Liver (tissue), 10 donors: ENCODE measurements at places on chromosomes 2 and 18. TPM values are rescaled to one million over a fixed set of nuclear protein-coding genes. Genes with fewer than 3 reads are reported as not detected.

DNA sequence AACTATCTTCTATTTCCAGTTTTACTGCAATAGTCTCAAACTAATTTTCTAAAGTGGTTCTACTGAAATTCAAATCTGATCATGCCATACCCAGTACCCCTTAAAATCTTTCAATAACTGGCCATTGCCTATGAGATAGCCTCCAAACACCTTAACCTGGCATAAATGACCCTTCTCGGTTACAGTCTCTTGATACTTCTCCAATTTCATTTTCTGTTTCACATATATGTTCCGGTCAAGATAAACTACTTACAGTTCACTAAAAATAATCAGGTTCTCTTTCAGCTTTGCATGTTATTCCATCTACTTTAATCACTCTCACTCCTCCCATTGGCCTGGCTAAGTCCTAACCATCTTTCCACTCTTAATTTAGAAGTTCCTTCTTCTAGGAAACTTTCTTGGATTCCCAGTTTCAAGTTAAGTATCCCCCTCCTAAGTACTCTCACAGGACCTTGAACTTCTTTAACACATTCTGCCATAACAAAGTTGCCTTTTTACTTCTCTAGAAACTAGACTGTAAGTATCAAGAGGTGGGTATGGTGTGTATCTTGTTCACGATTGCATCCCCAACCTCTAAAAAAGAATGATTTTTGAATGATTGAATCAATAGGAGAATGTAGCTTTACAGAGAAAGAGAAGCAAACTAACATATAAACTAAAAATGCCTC, 110.2 kb upstream of the RBBP8 start:
- no peaks in the 10 kb centered on the region for H3K36me3 ChIP-seq
- no peaks in the 10 kb centered on the region for H3K4me1 ChIP-seq

GRCh38 chr2:30232801-30233130, 1.4 kb downstream of the LBH start:
- H3K4me3 ChIP-seq, result no peak overlapping the region
- peaks cover 25% of the 10 kb centered on the region for H3K4me1 ChIP-seq
- H3K36me3 ChIP-seq, result no peaks in the 10 kb centered on the region
- H3K27ac ChIP-seq, result peak overlapping the region; percentile 76

DNA sequence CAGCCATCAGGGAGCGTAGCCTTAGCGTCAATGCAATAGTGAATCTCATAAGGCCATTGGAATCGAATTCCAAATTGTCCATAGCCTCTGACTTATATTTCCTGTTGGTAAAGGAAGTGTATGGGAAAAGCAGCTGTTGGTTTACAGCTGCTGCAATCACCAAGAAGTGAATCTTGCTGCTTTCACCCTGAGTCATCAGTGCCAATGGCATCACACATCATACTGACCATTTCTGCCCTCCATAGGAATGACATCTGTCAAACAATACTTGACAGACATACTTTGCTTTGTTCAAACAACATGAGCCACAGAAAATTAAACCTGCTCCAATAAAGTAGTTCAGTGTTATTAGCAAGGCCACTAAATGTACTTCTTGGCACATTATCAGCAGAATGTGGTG, 111.2 kb upstream of the KLHL29 start:
- no peak overlapping the region for H3K27ac ChIP-seq
- peaks cover 2% of the 10 kb centered on the region for H3K4me1 ChIP-seq
- no peaks in the 10 kb centered on the region for H3K27me3 ChIP-seq
- H3K36me3 ChIP-seq, result no peaks in the 10 kb centered on the region
- no peak overlapping the region for H3K4me3 ChIP-seq

DNA sequence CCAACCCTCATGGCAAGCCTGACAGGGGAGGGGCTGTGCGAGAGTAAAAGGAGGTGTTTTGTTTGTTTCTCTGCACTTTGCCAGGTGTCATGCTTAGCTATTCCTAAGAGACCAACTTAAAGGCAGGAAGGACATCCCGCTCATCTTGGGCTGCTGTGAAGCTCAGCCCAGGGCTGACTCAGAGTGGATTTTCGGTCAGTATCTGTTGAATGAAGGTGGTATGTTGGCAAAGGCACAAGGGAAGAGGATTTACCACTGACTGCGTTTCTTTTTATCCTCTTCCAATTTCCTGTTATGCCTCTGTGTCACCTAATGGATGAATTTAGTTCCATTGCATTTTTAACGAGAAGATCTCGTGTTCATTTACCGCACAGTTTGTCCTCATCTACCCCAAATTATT, 18.9 kb downstream of the TRPM8 start:
- H3K27me3 ChIP-seq, result no peaks in the 10 kb centered on the region
- no peaks in the 10 kb centered on the region for H3K36me3 ChIP-seq
- no peak overlapping the region for H3K27ac ChIP-seq

FAM228A gene
- total RNA-seq, result 0.17 TPM

DNA sequence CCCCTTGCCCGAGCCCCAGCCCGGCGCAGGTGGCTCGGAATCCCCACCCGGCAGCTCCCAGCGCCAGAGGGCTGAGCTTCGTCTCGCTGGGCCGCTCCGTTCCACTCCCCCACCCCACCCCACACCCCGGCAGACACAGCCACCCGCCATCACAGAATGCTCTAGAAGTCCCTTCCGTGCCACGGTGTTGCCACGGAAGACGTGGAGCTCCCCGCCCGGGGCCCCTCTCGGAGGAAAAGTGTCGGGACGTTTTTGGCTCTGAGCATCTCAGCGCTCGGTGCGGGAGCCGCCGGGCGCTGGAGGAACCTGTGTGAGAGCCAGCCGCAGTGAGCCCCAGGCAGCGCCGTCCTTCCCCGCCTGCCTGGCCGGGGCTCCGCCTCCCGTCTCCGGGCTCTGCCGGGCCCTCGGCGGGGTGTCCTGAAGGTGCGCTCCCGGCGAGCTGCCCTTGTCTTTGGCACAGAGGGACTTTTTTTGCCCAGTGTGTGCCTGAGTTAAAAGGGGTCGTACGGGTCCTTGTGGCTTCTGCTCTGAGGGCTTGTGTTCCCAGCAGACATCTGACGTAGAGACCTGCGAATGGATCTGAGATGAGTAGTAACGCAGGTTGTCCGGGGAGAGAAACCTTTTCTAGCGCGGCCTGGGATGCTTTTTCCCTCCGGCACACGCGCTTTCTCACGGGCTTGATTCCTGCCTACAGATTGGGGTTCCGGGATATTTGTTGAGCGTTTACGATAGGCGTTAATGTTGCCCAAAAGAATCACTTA, 1.8 kb downstream of the ZCCHC2 start:
- H3K4me1 ChIP-seq, result peaks cover 42% of the 10 kb centered on the region
- no peaks in the 10 kb centered on the region for H3K27me3 ChIP-seq
- H3K27ac ChIP-seq, result peak overlapping the region; percentile 99
- peak overlapping the region; percentile 95 for H3K4me3 ChIP-seq
- peak; percentile 80 for DNase-seq
- no peaks in the 10 kb centered on the region for H3K36me3 ChIP-seq

GRCh38 chr18:73645160-73645715, 502.4 kb downstream of the FBXO15 start:
- H3K36me3 ChIP-seq, result no peaks in the 10 kb centered on the region
- no peak for DNase-seq
- no peak overlapping the region for H3K27ac ChIP-seq
- H3K4me1 ChIP-seq, result no peaks in the 10 kb centered on the region
- H3K4me3 ChIP-seq, result no peak overlapping the region
- H3K27me3 ChIP-seq, result no peaks in the 10 kb centered on the region

LYPD6 gene
- 0.25 TPM for total RNA-seq

SCLY gene
- 39.2 TPM for total RNA-seq

DNA sequence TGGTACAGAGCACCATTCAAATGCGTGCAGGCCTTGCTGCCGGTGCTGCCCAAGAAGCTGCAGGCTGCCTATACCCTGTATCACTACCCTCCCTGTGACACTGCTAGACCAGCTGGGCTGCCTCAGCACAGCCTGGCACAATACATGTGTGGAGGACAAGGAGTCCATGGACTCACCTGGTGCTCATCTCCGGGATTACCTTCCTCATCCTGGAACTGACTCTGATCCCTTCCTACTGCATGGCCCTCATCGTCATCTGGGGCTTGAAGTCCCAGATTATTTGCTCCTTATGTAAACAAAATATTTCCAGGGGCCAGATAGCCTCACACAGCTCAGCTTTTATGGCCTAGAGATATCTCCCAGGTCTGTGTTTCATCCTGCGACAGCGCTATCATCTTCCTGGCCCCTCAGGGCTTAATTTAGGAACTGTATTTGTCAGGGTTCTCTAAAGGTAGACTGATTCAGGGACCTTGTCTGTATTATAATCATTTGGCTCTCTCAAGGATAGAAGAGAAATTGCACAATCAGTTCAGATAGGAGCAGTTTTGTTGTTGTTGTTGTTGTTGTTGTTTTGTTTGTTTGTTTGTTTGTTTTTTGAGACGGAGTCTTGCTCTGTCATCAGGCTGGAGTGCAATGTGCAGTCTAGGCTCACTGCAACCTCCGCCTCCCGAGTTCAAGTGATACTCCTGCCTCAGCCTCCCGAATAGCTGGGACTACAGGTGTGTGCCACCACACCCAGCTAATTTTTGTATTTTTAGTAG, 42.9 kb downstream of the WDR75 start:
- H3K4me3 ChIP-seq, result no peak overlapping the region
- H3K27ac ChIP-seq, result no peak overlapping the region
- no peak for DNase-seq
- no peaks in the 10 kb centered on the region for H3K36me3 ChIP-seq
- H3K4me1 ChIP-seq, result peaks cover 6% of the 10 kb centered on the region

UGT1A9 gene
- 14.3 TPM for total RNA-seq

- no peak overlapping the region for H3K27ac ChIP-seq
- no peak for DNase-seq
- no peaks in the 10 kb centered on the region for H3K36me3 ChIP-seq
Observed at GRCh38 chr2:183371545-183371944, 247.3 kb downstream of the NUP35 start.

DNA sequence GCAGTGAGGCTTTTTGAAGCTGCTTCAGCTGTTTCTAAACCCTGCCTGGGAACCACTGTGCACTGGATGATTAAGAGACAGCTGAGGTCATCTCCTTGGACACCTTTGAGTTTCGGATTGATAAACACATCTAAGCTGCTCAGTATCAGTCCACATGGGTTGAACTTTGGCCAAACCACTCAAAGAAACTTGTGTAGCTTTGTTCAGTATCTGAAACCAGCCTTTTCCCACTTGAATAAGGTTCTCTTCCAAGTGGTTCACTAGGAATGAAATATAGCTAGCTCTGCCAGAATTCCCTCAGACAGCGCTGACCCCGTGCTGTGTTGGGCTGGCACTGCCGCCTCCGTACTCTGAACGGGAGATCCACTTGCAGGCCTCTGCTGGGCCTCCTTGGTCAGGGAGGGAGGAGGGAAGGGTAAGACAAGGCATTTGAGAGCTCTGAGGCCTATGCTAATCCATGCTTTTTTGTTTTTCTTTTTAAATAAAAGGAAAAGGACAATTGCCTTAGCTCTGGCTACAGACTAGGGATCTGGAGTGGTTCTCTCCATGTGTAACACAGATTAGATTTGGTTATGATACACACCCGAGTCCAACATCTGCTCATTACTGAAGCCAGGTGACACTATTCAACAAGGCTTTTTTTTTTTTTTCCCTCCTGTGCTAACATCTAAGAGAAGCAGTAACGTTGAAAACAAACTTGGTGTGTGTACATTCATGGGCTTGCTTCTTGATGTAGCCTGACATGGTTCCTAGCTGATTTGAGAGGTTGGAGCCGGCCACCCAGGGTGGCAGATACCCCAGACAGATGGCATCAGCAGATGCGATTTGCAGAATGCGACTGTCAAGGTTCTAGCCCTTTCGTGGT, 67.7 kb downstream of the NCK2 start:
- no peak overlapping the region for H3K4me3 ChIP-seq
- no peak overlapping the region for H3K27ac ChIP-seq
- no peaks in the 10 kb centered on the region for H3K4me1 ChIP-seq
- no peaks in the 10 kb centered on the region for H3K36me3 ChIP-seq

DNA sequence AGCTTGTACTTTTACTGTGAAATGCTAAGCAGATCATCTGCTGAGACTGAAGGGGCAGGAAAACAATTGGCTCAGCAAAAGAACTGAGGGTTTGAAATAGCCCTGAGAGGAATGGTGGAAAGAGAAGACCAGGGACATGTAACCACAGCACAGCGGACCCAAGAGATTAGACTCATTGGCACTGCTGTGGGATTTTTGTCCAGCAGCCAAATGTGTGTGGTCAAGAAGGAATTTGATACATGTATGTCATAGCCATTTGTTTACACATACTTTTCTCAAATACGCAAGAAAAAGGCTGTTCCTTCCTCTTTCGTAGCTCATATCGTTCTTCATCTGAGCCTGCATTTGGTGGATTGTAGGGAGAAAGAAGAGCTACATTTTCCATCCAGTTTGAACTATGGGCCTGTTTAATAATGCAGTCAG, 73.8 kb downstream of the TRABD2A start:
- no peaks in the 10 kb centered on the region for H3K27me3 ChIP-seq
- H3K27ac ChIP-seq, result no peak overlapping the region
- H3K4me1 ChIP-seq, result no peaks in the 10 kb centered on the region
- no peak for DNase-seq
- no peak overlapping the region for H3K4me3 ChIP-seq
